ENCODE measurements at places on chromosomes 7 and 10.

DNA sequence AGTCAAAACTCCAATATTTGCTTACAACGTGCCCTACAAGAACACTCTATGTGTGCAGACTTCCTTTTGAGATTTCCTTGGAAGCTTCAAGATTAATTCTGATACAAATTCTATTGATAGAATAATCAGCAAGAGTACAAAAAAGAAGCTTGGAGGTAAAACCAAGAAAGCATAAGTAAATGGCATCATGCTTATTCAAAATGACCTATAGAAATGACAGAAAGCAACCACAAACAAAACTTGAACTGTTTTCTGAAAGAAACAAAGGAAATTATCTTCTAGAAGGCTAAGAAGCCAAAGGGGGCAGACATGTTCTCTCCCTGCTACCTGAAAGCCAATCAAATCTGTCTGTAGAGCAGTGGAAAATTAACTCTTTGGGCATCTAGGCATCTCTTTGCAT, 73.0 kb downstream of the CTNNA3 start:
- DNase-seq = no peak

DNA sequence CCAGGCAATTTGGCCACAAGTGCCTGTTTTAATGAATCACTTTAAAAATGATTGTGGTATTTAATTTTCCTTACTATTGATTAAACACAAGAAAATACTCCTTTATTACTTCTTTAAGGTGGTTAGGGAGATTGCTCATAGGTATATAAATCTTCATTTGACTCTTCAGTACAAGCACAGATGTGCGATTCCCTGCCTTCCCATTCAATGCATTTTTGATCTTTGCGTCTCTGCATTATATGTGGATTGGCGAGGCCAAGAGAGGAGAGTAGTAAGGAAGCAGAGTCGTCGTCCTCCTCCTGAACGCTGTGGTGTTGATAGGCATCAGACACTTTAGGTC, 683.7 kb downstream of the LRMDA start:
- DNase-seq = no peak

DNA sequence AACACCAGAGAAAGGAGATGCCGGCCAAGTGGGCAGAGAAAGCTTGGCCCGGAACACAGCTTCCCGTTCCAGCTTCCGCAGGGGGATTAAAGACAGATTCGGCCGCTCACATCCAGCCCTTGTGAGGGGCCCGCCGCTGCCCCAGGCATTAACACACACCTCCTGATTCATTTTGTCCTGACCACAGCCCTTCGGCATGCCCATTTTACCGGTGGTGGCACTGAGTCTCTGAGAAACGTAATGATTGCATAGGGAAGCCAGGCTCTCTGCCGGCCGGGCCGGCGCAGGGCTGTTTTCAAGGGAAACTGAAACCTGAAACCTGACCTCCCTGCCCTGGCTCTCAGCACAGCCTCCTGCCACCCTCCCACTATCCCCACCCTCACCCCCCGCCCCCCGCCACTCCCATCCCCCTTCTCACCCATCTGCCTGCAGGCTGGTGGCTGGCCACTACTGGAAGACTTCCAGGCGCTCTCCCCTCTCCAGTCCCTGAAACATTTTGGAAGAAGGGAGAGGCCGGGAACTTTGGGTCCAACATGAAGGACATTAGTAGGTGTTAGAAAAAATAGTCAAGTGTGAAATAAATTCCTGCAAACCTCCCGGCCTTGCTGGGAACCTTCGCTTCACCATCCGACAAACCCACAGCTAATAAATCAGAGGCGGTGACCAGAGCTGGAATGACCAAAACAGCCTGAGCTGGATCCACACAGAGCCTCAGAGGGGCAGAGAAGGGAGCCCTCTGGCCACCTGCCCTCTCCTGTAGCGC, 83.5 kb upstream of the CUX1 start:
- no peak for DNase-seq

GRCh38 chr10:107054469-107055156, 109.9 kb downstream of the SORCS1 start:
- no peak for DNase-seq

GRCh38 chr7:18040196-18040595, 12.6 kb upstream of the PRPS1L1 start:
- no peak for DNase-seq

All from anterior cingulate cortex (tissue), 58 donors.